ENCODE measurements at places on chromosomes 12 and 14.

GRCh38 chr12:53299101-53299453, 418 bp upstream of the MYG1 start:
- peak; percentile 75 for DNase-seq

DNA sequence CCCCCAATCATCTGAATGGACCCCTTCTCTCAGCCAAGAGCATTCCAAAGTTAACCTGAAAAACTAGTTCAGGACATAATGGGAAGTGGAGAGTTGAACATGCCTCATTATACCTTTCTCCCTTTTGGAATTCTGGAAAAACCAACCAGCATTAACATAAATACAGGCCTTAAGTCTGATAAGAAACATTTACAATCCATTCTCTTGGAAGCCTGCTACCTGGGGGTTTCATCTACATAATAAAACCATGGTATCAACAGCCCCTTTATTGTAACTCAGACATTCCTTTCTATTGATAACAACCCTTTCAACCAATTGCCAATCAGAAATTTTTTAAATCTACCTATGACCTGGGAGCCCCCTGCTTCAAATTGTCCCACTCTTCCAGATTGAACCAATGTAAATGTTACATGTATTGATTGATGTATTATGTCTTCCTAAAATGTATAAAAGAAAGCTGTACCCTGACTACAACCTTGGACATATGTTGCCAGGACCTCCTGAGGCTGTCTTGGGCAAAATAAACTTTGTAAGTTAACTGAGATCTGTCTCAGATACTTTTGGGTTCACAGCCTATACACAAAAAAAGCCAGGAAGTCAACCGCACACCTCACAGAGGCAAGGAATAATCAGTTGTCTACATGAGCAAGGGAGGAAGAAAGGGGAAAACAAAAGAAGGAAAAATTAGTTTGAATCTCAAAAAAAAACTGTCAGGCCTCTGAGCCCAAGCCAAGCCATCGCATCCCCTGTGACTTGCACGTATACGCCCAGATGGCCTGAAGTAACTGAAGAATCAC, 17.6 kb upstream of the SSTR1 start:
- no peak for DNase-seq

- DNase-seq: no peak
These were observed 336.8 kb downstream of the NAV3 start for GRCh38 chr12:78167510-78167909.

- DNase-seq: no peak
These were observed 11.5 kb downstream of the AK7 start for GRCh38 chr14:96403409-96403808.

- peak; percentile 89 for DNase-seq
These were observed 42.2 kb upstream of the MANSC4 start for GRCh38 chr12:27822076-27822712.

DNA sequence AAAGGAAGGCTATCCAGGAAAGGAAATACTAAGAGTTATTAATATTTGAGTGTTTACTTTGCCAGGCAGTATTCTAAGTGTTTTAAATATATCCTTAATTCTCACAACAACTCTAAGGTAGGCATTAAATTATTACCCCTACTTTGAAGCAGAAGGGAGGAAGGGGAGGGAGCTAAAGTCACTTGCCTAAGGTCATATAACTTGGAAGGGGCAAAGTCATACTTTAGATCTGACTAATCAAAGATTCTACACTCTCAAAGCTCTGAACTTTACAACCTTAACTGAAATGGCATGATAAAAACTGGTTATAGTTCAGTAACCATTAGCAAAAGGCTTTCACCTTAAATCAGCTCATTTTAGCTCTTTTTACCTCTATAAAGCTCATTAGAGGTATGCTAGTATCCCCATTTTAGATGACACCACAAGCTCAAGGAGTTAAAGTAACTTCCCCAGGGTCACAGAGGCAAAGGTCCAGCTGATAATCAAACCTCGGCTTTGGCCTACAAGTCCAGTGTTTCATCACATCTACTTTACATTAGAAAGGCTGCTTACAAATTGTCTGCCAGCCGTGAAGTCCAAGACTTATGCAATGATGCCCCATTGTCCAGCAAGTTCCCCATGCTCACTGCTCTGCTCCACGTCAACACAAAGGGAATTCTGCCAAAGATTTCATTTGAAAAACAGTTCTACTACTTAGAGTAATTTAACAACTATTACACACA, 223.9 kb downstream of the MED13L start:
- no peak for DNase-seq

GRCh38 chr14:91059576-91060350, 678 bp downstream of the RPS6KA5 start:
- DNase-seq: peak; percentile 88

DNA sequence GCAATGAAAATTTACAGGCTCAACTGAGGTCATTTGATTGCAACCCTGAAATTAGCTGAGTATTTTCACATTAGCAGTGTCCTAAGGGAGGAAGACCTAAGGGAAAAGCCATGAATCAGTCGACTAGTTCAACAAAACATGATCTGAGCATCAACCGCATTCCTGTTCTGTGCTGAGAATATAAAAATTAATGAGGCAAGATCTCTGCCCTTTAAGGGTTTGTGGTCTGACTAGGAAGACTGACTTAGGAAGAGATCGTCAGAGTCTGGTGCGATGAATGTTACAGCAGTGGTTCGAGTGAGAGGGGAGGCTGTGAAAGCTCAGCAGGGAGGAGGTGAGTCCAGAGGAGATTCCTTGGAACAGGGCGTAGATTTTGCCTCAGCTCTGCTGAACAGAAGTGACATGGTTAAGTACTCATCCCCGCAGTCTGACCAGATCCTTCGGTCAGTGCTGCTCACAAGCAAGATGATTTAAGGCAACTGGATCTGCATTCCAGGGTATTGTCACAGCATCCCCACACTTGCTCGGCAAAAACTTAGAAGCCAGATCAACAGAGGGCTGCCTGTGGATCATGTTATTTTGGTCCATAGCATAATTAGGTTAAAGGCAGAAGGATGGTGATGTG, 49.6 kb downstream of the BMAL2 start:
- DNase-seq: no peak

GRCh38 chr12:131192951-131193350, 239.2 kb downstream of the ADGRD1 start:
- DNase-seq: no peak

DNA sequence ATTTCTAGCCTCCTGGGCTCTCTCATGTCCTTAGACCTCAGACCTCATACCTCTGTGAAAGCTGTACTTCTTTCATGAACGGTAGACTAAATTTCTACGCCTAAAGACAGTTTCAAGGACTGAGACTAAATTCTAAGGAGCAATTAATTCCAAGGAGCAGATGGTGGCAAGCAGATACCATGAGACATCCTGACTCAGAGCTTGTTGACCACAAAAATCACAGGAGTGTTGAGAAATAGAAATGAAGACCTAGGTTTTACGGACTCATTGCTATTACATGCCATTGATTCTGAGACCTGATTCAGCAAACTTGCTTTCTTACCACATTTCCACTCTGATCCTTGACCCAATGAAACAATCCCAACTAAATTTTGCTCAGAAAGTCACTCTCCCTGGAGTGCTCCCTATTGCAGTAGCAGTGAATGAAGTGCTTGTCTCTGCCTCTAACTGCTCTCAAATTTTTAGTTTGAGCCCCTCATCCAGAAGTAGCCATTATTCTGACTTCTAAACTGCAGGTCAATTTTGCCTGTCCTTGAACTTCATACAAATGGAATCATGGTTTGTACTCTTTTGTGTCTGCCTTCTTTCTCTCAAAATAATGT, 52.0 kb downstream of the PEX5 start:
- DNase-seq: no peak

DNA sequence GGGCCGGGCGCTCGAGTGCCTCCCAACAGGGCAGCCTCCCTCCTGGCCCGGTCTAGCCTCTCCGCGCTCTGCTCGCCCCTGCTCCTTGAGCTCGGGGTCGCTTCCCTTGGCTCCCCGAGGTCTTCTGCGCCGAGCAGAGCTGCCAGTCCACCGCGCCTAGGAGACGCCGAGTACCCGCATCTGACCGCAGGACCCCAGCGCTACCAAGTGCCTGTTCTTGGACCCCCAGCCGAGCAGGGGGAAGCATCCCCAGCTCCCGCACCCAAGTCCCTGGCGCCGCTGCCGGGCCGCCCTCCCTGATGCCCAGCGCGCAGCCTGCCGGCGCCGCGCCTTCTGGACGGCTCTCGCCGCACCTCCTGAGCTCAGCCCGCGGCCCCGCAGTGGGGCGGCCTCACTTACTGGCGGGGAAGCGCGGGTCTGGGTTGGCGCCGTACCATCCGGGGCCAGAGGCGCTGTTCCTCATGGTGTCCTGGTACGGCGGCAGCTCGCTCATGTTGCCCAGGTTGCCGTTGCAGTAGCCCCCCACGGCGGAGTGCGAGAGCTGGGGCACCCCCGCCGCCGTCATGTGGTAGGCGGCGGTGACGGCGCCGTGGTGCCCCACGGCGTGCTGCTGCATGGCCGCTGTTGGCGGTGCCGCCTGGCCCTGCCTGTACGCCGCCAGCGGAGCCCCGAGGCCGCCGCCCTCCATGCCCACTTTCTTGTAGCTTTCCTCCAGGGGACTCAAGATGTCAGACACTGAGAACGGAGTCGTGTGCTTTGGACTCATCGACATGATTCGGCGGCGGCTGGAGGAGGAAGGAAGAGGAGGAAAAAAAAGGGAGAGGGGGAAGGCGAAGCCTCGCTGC, 1.2 kb downstream of the NKX2-1 start:
- DNase-seq: no peak

DNA sequence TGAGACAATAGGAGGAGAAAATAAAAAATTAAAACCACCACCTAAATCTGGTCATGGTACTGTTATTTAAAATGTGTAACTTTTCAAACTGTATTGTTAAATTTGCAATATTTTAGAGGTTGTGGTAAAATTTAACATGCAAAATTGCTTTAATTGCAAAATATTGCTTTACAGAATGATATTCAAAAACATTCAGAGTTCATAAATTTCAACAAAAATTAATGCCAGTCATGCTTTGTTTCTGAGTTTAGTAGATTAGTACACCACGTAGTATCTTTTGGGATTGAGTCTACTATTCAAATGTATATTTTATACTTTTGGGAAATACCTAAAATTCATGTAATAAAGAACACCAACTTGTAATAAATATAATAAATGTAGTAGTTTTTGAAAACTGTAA, 18.3 kb downstream of the ETFRF1 start:
- DNase-seq: no peak

DNA sequence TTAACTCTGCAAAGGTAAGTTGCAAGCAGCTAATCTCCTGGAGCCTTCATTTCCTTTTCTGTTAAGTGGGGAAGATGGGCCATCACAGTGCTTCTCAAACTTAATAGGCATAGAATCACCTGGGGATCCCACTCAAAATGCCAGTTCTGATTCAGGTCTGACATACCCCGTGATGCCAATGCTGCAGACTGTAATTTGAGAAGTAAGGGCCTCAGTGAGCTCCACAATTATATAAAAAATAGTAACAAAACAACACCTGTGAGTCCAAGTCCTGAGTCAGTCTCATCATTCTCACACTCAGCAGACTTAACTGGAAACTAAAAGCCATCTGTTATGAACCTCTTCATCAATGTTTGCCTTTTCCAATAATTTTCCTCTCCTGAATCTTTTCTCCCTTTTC, 10.8 kb upstream of the PSMA6 start:
- no peak for DNase-seq

- no peak for DNase-seq
These were observed 23.4 kb upstream of the ELK3 start for GRCh38 chr12:96170762-96171161.

GRCh38 chr14:65128096-65128495, 25.8 kb upstream of the MAX start:
- DNase-seq: no peak

DNA sequence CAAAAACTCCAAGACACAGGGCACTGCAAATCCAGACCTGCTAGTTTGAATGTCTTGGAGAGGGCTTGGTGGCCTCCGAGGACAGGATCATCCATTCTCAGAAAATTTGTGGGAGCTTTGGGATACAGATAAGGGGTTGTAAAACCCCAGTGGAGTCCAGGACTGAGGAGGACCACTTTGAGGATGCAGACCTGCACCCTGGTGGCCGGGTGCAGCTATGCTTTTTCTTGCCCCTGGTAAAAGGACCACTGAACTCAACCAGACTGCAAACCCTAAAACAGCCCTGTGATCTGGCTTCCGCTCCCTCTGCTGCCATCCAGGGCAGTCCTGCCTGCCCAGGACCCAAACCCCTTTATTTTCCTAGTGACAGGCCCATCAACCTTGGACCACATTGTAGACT, 169.5 kb upstream of the DAAM1 start:
- no peak for DNase-seq

- DNase-seq: no peak
These were observed 4.9 kb upstream of the RNASE1 start for GRCh38 chr14:20807304-20808161.

- DNase-seq: no peak
These were observed 414.8 kb downstream of the SLC6A15 start for GRCh38 chr12:84497819-84498218.

- DNase-seq: no peak
These were observed 150.7 kb upstream of the CPM start for GRCh38 chr12:69083689-69084088.

DNA sequence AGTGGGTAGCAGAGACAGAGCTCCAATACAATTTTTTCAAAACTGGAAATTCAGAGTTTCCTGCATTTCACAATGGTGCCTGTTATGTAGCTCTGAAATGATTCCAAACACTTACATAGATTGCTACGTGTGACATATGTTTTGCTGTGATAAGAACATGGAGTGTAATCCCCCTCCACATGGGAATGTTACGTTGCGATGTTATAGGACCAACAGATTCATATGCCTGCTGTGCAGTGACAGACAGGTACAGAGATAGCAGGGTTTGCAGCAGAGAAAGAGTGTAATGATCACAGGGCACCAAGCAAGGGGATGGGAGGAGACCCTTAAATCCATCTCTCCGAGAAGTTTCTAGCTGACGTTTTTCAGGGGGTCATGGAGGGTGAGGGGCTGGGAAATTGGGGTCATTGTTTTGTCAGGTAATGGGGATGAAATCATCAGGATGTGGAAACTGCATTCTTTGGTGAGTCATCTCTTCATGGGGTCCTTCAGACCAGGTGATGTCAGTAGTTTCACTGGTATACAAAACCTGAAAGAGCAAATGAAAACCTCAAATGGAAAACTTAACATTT, 76.6 kb upstream of the OSBPL8 start:
- no peak for DNase-seq

DNA sequence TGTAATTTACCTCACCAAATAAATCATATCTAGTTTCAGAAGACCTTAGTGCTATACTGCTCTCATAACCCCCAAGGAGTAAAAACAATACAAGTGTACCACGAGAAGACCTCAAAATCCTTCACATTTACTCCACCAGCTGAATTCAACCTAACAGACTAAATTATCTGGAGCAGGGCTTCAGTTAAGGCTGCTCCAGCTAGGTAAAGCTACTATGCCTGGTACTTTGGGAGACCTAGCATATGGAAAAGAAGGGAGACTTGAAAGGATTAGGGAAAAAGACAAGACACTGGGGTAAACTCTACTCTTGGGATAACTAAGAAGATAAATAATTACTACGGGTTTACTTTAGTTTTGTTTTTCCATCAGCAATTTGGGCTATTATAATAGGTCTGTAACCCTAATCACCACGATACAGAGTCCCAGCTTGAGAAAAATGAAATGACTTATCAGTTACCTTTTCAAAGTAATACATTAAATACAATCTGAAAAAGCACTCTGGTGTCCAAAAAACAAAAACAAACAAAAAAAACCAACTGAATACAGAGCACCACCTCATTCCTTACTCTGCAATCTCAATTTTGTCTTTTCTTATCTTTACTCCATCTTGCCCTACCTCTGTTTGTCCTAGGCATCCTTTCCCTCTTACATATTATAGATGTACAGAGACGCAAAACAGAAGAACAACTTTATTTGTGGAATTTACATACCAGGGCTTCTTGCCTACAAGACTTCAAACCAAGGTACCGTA, 2.1 kb downstream of the EML5 start:
- DNase-seq: no peak

Measured in activated effector memory CD4-positive, alpha-beta T cell treated with anti-CD3 and anti-CD28 coated beads, Interleukin-2, amount 50 U/mL, for 16 hours (primary cell).